ENCODE measurements at places on chromosomes 16 and 17. TPM values are rescaled to one million over a fixed set of nuclear protein-coding genes. Genes with fewer than 3 reads are reported as not detected.
A peak's percentile ranks its signal among the peaks of the same experiment; 100 is the strongest.

DNA sequence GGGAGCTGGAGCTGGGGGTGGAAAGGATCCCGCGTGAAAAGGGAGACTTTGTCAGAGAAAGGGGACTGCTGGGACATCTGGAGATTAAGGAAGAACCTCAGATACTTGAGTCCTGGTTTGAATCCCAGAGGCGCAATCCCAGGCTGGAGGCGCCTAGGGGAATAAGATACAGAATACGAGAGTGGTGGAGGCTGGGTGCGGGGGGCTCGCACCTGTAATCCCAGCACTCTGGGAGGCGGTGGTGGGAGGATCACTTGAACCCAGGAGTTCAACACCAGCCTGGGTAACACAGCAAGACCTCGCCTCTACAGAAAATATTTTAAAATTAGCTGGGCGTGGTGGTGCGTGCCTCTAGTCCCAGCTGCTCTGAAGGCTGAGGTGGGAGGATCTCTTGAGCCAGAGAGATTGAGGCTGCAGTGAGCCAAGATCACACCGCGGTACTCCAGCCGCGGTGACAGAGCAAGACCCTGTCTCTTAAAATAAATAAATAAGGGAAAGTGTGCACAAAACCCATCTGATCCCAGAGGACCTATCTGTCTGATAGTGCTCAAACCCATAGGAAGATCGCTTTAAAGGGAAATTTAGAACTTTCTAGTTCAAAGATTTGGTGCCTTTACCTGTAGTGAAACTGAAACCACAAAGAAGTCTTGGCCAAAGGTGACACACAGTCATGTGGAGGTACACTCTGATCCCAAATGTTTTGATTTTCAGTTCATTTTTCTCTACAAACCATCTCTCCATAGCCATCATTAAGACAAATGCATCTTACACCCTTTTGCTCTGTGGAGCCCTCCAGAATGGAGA, 617 bp upstream of the SCRN2 start:
- H3K27ac ChIP-seq: peak overlapping the region; percentile 65
- H3K36me3 ChIP-seq: peaks cover 22% of the 10 kb centered on the region
- peak overlapping the region; percentile 77 for H3K4me3 ChIP-seq
- H3K4me1 ChIP-seq: peaks cover 13% of the 10 kb centered on the region
- no peak for DNase-seq
- no peaks in the 10 kb centered on the region for H3K27me3 ChIP-seq

DNA sequence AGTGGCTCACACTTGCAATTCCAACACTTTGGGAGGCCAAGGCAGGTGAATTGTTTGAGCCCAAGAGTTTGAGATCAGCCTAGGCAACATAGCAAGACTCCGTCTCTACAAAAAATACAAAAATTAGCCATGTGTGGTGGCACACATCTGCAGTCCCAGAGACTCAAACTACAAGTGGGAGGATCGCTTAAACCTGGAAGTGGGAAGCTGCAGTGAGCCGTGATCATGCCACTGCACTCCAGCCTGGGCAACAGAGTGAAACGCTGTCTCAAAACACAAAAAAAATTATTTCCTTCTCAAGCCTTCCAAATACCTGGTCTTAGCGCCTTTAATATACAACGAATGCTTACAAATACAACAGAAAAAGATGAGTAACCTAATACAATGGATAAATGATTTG, 19.7 kb upstream of the CBX2 start:
- no peaks in the 10 kb centered on the region for H3K4me1 ChIP-seq
- H3K27ac ChIP-seq: no peak overlapping the region
- no peak overlapping the region for H3K4me3 ChIP-seq
- no peaks in the 10 kb centered on the region for H3K36me3 ChIP-seq

Gene CTRL
- 0.27 TPM for total RNA-seq

Gene SLC52A1
- not detected for total RNA-seq

DNA sequence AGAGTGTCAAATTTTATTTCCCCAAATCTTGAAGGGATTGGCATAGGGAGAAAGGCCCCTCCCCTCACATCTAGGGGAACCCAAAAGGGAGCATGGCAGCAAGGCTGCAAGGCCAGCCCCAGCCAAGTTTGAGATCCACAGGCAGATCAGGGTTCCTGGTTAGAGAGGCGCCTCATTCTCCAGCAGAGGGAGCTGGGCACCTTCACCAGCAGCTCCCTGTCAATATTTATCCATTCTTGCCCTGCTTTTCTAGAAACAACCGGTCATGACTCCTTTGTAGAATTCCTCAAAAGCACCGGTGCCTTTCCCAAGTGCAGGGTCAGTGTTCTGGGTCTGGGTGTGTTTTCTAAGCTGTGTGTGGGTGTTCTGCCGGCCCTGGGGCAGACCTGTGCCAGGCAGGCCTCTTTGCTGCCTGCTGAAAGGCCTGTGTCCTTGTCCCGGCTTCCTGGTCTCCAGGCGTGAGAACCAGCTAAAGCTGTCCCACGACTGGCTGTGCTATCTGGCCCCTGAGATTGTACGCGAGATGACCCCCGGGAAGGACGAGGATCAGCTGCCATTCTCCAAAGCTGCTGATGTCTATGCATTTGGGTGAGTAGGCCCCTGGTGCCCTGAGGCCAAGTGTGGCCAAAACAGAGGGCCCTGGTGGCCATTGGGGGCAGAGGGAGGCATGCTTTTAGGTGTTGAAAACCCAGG, 21.2 kb upstream of the LGALS9 start:
- no peak overlapping the region for H3K27ac ChIP-seq
- no peaks in the 10 kb centered on the region for H3K27me3 ChIP-seq
- H3K4me1 ChIP-seq: no peaks in the 10 kb centered on the region
- H3K4me3 ChIP-seq: no peak overlapping the region

- no peak overlapping the region for H3K4me3 ChIP-seq
- peaks cover 16% of the 10 kb centered on the region for H3K4me1 ChIP-seq
- H3K27ac ChIP-seq: no peak overlapping the region
- no peaks in the 10 kb centered on the region for H3K27me3 ChIP-seq
Observed at GRCh38 chr17:64120159-64120810, 9.7 kb downstream of the ERN1 start.

DNA sequence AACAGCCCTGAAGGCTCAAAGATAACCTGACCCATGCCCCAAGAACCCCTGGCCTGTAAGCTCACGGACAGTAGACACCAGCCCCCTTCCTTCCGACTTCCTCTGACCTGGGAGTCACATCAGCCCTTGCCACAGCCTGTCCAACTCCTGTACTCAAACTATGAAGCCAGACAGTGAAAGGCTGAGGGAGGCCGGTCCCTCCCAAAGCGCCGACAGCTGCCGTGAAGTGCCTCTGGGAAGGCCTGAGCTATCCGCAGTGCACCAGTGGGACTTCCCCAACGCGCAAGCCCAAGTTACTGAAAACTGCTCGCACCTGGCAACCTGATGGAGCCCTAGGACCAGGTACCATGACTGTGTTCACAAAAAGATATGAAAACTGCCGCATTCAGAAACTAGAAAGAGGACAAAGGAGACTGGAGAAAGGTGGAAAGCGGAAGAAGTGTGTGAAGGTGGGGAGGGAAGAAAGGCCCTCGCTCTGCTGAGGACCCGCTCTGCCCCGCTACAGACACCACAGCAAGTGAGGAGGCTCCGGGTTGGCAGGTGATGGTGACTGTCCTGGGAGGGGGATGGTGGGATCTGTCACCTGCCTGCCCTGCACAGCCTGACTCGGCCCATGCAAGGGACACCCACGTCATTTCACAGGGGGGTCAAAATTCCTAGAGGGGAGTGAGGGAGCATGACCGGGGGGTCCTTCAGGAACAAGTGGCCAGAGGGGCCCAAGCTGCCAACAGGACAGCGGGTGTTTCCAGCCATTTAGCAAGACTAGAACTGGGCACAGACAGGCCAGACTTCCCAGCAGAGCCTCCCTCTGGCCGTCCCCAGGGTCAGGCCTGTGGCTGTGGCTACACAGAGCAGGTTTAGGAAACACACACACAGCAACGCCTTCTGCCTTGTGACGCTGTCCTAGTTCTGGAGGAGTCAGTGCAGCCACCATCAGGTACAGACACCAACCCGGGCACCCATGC, 13.1 kb upstream of the TRAP1 start:
- no peak overlapping the region for H3K4me3 ChIP-seq
- no peak for DNase-seq
- no peaks in the 10 kb centered on the region for H3K27me3 ChIP-seq
- H3K36me3 ChIP-seq: peaks cover 5% of the 10 kb centered on the region
- H3K4me1 ChIP-seq: no peaks in the 10 kb centered on the region
- no peak overlapping the region for H3K27ac ChIP-seq

DNA sequence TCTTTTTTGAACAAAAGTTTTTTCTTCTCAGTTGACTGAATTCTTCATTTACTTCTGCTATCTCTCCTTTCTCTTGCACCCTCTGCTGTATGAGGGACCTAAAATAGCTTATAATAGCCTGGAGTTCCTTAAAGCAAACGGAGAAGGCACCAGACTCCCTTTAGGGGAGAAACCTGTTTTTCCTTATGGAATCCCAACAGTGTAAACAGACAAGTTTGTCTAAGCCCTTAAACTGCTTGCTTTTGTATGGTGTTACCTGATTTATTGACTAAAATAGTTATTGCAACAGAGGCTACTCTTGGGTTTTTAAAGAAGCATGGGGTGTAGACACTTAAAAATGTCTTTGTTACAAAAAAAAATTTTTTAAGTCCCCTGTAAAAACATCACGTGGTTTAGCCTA, 12.9 kb upstream of the TRIM25 start:
- no peaks in the 10 kb centered on the region for H3K4me1 ChIP-seq
- no peak overlapping the region for H3K4me3 ChIP-seq
- no peaks in the 10 kb centered on the region for H3K36me3 ChIP-seq
- no peak for DNase-seq
- no peak overlapping the region for H3K27ac ChIP-seq
- H3K27me3 ChIP-seq: no peaks in the 10 kb centered on the region

DNA sequence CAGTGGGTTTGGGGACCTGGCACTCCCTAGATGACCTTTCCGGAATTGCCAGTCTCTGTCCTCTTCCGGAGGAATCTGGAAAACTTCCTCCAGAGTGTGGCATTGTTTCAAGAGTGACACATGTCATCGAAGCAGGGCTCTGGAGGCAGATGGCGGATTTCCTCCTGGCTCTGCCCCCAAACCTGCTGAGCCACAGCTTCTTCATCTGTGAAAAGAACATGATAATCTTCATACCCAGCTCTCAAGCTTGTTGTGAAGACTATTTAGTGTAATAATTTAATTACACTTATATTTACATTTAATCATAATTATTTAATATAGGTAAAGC, 19.7 kb upstream of the TEX2 start:
- H3K27me3 ChIP-seq: no peaks in the 10 kb centered on the region
- no peak for DNase-seq

DNA sequence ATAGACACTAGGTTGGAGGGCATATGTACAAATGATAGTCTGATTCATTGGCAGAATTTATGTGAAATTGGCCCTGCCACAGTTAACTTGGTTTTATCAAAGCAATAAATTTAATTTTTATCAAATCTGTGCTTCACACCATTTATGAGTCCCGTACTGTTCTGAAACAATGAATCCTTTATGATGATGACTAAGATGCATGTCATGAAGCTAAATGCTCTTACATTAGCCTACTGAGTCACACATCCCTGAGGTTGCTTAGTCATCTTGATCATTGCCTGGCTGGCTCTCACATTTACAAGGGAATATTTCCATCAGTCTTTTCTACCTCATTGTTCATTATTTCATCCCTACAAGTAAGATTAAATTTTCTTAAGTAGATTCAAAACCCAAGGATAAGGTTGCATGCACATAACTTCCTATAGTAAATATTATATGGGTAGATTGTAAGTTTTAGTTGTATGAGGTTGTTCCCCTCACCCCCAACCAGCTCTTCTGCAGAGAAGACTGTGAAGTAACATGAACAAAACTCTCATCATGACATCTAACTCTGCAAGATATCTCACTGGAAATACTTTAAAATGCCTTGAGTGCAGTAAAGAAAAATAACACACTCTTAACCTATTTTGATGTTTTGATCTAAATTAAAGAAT, 170.7 kb downstream of the CYB561 start:
- DNase-seq: no peak
- no peaks in the 10 kb centered on the region for H3K27me3 ChIP-seq
- no peaks in the 10 kb centered on the region for H3K36me3 ChIP-seq
- H3K27ac ChIP-seq: no peak overlapping the region

Gene CDH3
- total RNA-seq: not detected

GRCh38 chr16:59385491-59385890, 651.4 kb upstream of the GOT2 start:
- no peaks in the 10 kb centered on the region for H3K36me3 ChIP-seq
- no peaks in the 10 kb centered on the region for H3K4me1 ChIP-seq
- H3K4me3 ChIP-seq: no peak overlapping the region
- no peak overlapping the region for H3K27ac ChIP-seq
- no peak for DNase-seq
